Activated T-helper 1 cell treated with anti-CD3 and anti-CD28 coated beads, Interleukin-12 subunit alpha, Interleukin-12 subunit beta, Interleukin-2, Interleukin-4 antibody, amounts not matched to agents 30 ng/mL and 10 ng/mL and 1 ng/mL, durations not matched to agents 14 hours and 24 hours and 36 hours (primary cell): ENCODE measurements at places on chromosomes 16 and 17. TPM values are rescaled to one million over a fixed set of nuclear protein-coding genes. Genes with fewer than 3 reads are reported as not detected.

- no peak for DNase-seq
Measured at GRCh38 chr17:48818361-48818841, 1.4 kb upstream of the TTLL6 start.

GRCh38 chr16:66418165-66418962 lies 8.7 kb upstream of the BEAN1 start:
- peak; percentile 13 for DNase-seq

- DNase-seq, result no peak
Measured at GRCh38 chr17:55340686-55341085, 75.9 kb downstream of the HLF start.

Gene SLC47A1
- 0.26 and 0.44 TPM in 2 replicates for total RNA-seq

Gene LYRM9
- total RNA-seq, result 1.9 and 2.9 TPM in 2 replicates
